Activated T-cell treated with anti-CD3 and anti-CD28 coated beads, Interleukin-2, amount 50 U/mL, for 72 hours (primary cell): ENCODE measurements at places on chromosomes 4 and X.

DNA sequence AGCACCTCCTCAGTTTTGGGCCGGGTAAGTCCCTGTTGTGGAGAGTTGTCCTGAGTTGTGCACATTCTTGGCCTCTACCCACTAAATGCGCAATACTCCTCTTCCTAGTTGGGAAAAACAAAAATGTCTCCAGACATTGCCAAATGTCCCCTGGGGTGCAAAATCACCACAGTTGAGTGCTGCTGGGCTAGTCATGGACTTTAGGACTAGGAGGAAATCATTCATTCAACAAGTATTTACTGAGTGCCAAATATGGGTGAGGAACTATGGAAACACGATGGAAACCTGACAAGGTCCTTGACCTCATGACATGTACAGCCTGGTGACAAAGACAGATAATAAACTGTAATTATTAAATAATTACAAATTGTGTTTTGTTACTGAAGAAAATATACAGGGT lies 71.6 kb downstream of the STX18 start:
- no peak for DNase-seq

DNA sequence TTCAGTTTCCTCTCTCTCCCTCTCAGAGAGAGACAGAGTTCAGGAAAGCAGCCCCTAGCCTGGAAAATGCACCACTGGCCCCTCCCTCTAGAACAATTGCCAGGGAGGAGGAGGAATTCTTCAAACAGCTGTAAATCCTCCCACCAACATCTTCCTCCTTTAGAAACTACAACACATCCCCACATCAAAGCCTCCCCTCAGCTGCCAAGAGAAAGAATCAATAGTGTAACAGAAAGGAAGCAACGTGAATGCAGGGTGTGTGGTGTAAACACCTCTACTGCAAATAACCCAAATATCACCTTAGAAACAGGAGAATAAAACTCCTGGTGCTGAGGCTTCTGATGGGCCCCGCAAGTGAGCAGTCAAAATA lies 249.9 kb upstream of the GATB start:
- DNase-seq, result no peak

DNA sequence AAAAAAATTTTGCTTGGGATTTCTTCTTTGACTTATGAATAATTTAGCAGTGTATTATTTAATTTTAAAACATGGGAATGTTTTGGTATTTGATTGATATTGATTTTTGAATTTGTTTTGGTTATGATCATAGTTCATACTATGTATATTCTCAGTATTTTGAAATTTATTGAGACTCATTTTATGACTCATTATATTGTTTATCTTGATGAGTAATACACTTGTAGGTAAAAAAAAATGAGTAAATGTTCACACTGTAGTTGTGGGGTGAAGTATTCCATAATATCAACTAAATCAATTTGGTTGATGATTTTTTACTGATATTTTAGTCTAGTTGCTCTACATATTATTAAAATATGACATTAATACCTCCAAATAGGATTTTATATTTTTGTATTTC lies 1142.2 kb downstream of the ADGRL3 start:
- no peak for DNase-seq

DNA sequence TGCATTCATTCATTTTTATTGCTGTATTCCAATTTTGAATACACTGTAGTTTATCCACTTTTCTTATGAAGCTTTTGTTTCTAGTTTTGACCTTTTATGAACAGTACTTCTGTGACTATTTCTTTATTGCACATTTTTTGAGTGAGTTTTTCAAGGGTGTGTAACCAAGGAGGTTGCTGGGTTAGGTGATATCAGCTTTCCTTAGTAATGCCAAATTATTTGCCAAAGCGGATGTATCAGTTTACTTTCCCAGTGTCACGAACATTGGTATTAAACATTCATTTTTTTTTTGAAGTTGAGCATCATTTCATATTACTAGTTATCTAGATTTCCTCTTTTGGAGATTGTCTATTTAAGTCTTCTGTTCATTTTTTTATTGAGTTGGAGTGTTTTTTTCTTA lies 32.9 kb downstream of the STIM2 start:
- no peak for DNase-seq

DNA sequence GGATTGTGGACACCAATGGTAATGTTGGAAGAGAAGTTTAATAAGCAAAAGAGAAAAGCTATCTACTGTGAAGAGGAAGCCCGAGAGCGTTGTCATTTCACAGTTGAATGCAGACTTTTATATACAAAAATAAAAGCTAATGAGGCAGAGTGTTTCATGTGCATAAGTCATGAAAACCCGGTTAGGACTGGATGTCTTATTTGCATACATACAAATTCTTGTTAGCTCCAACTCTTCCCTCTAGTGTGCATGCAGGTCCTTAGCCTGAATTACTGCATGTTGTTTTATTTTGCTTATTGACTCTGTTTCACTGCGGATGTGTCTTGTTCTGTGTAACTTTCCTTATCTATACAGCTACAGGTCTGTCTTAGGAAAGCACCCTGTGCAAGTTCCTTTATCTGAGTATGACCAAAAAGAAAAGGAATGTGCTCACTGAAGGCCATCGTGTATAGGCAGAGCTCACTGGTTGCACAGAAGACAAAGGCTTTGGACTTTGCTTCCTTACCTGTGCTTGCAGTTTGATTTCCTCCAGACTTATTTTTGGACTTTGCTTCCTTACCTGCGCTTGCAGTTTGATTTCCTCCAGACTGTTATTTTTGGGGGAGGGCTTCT lies 25.1 kb upstream of the UGT2B11 start:
- no peak for DNase-seq

GRCh38 chrX:151698485-151698884 lies 3.2 kb downstream of the PRRG3 start:
- DNase-seq, result no peak

DNA sequence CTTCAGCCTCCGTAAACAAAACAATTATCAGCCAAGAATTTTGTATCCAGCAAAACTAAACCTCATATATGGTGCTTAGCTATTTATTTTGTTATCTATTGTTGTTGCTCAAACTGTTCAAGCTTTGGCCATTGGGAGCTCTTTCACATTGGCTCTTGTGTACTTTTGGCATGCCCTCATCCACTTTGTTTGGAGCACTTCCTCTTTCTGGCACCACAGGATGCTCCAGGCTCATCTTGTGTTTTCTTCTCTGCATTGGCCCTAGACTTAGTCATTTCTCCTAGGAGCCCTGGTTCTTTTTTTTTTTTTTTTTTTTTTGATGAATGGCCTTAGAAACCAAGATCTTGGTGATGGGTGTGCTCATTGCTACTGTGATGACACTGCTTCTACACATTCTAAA lies 74.5 kb downstream of the DIPK2B start:
- no peak for DNase-seq

DNA sequence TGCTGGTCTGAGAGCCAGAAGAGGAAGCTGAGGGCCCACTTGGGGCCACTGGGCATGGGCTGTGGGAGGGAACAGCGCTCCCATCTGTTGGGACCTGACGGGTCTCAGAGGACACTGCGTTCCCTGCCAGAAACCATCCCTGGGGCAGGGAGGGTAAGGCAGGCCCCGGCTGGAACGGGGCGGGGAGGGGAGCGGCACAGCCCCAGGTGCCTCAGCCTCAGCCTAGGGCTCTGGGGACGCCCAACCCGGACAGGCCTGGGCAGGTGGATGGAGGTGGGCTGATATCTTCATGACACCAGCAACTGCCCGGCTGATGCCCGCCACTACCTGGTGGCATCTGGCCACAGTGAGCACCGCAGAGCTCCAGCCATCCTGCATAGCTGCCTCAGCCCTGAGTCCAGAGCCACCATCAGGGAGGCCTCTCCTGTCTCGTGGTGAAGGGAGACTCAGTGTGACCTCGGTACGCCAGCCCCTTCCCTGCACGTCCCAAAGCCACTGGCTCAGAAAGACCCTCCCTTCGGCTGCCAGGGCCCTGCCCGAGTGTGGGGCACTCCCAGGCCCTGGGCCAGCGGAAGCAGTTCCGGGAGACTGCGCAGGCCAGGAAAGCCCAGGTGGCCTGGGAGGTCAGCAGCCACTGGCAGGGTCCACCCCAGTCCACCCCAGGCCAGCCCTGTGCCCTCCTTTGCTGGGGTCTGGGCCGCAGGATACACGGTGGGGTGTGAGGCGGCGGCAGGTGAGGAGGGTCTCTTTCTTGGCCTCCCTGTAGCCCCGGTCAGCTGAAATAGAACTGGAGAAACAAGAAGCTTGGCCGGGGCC lies 34.6 kb upstream of the FGFR3 start:
- DNase-seq, result no peak

- no peak for DNase-seq
Measured at GRCh38 chr4:16883806-16884205, 14.6 kb downstream of the LDB2 start.

GRCh38 chr4:110454441-110454840 lies 21.5 kb upstream of the ENPEP start:
- DNase-seq, result no peak

- DNase-seq, result no peak
Measured at GRCh38 chr4:187124331-187124730, 400.7 kb upstream of the FAT1 start.

DNA sequence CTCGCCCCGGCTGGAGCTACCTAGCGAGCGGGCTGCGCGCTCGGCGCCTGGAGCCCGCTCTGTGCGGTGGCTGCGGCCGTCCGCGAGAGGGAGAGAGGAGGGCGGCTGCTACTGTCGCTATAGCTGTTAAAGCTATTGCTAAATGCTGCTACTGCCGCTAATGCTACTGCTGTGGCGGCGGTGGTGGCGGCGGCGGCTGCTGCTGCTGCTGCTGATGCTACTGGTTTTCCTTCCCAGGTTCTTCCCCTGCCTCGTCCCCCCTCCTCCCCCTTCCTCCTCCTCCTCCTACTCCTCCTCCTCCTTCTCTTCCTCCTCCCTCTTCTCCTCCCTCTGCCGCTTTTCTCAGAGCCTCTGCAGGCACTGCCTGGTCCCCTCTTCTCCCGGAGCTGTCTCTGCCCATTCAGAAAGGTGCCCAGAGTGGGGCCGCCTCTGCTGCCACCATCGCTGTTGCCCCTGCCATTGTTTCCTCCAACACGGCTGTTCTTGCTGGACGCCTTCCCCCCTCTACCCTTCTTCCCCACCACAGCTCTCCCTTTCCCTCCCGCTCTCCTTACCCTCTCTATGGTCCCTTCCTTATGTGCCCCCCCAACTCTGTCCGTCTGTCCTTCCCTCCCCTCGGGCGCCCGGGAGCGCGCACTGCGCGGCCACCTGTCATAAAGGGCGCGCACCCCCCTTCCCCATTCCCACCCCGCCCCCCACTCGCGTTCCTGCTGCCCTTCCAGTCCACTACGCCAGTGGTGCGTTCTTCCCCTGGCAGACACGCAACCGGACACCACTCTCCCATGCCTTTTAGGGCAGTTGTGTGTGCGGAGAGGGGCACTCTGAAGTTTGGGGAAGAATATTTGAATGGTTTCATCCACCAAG lies at the start of gene NEXMIF:
Gene NEXMIF, minus strand, starts transcription at position 228 of the 864 bp plus-strand sequence.
- DNase-seq, result peak; percentile 46

- DNase-seq, result no peak
Measured at GRCh38 chr4:55255179-55255578, 90.9 kb upstream of the SRD5A3 start.

DNA sequence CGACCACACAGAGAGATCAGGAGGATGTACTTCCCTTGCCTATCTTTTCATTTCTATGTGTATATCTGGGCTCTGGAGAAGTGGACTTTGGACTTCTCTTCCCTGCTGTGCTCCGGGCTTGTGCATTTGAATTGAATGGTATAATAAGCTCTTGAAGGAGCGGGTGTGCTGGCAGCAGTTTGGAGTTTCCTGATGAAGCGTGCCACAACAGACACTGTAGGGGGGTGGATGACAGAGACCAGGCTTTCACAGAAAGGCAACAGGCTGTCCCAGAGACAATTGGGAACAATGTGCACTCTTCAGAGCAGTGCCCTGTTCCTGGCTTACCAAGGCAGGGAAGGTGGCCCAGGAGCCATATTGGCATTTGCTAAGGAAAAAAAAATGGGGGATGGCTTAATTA lies 170.1 kb downstream of the FRMPD4 start:
- DNase-seq, result no peak

DNA sequence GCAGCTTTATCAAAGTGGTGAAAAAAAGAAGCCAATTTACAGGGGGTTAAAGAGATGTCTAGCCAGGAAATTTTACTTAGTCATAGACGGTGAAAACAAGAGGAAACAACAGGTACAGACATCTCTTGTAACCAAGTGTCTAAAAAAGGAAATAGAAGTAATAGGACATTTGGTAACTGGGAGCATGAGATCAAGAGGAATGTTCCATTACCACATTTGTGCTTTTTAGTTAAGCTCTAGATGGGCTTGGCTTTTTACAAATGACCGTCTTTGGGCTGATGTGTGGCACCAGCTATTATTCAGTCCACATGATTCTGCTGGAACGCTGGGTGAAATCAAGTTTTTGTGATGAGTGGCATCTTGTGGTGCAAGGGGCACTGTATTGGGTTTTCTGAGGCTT lies 179.5 kb downstream of the SMIM20 start:
- no peak for DNase-seq

DNA sequence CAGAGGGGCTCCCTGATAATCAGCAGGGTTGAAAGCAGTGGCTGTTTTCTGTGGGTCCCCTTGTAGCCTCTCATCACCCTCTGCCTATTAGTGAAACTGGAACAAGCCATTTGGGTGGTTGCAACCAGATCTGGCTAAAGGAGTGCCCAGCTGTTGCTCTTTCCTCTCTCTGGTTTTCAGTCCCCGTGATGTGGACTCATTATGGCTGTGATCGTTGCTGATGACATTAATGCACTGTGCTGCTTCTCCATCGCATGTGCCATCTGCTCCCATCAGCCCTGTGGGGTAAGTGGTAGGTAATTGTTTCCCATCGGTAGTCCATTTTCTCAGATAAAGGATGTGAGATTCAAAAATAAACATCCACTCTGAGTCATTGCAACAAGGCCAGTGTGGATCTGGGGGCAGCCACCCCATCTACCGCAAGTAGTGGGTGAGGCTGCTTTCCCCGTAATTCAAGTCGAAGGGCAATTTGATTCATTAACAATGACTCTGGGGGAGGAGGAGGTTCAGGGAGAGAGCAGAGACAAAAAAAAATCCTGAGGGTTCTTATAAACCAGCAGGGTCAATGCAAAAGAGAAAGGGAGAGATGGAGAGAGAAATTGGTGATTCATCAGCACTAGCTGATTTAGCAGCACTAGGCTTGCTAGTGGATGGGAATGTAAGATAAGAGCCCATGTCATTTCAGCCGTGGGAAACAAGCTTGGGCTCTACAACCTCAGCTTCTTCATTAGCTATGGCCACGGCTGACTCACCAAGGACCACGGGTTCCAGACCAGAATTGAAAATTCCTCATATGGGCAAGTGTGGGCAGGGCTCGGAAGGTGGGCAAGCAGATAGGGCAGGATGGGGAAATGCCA lies 357.8 kb downstream of the MID1IP1 start:
- DNase-seq, result no peak

GRCh38 chr4:122739174-122739573 lies 6.7 kb downstream of the BBS12 start:
- no peak for DNase-seq
